ENCODE measurements at places on chromosomes 6 and 20.

DNA sequence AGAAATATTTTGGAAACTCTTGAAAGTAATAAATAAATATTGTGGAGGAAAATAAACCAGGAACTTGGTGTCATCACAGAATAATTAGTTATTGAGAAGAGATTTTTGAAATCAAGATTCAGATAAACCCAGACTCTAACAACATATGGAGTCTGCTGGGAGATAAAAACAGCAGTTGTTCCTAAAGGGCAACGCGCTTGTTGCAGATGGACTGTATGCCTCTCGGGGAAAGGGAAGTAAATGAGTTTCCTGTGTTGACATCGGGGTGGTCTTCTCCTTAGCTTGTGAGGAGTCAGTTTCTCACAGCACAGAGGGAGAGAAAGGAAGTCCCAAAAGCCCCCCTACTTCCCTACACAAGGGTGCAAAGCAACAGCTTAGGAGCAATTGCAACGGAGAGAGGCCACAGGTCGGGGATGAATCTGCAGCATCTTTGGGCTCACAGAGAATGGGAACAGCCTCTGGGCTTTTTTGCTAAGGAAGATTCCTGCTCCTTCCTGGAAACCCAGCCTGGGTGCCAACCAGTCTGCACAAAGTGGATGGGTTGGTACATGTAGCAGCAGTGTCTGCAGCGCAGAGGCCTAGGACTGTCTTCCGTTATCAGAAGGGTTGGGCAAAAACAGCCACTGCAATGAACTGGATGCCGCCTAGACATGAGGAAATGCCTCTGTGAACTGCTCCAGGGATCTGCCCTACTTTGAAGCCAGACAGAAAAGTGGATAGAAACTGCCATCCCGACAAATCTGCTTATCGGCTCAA is 603.0 kb upstream of the NRSN1 start:
- no peak for DNase-seq

DNA sequence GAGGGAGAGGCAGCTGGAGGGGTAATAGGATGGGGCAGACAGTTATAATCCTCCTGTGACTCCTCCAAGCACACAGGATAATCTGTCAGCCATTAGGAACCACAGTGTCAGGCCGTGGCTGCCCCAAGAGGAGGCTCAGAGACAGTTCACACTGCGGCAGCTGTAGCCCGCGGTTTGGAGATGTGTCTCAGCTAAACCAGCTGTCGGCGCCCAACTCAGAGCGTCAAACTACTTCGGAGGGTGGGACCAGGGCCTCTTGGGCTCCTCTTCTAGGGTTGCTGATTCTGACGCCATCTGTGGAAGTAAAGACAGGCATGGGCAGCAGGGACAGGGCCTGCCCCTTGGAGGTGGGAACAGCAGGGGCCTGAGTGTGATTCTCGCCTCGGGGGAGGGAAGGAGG is 309.8 kb downstream of the CDC5L start:
- no peak for DNase-seq

DNA sequence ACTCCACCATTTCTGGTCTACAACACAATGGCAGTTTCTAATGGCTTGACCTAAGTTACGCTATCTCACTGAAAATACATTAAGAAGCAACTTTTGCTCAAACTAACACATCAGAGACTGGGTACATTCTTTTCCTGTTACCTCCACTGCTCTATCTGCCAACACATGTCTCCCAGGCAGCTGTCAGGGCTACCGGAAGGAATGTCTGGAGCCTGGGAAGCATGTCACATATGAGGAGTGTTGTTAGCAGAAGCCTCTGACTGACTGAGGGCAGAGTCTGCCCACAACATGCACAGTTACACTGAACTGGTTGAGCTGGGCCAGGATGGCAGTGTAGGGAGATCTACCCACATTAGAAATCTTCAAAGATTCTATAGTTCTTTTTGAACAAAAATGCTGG is 264.5 kb downstream of the KIF16B start:
- DNase-seq, result no peak

DNA sequence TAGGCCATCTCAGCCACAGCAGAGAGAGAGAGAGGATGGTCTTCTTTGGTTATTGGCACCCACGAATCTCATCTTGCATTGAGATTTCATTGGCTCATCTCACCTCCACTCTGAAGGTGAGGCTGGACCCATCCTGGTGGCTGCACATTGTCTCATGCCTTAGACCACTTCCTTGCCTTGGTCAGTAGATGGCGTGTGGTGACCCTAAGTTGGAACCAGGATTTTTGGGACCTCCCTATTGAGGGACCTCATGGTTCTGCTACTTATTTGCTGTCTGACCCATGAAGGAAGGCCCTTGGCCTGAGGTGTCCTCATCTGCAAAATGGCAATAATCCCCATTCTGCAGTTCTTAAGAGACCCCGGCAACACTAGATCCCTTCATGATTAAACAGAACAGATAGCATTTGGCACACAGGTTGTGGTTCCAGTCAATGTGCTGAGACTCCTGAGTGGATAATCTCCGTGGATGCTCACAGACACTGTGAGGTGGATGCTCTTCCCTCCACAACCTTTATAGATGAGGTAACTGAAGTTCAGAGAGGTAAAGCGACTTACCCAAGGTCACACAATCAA is 21.5 kb upstream of the AAR2 start:
- DNase-seq, result no peak

DNA sequence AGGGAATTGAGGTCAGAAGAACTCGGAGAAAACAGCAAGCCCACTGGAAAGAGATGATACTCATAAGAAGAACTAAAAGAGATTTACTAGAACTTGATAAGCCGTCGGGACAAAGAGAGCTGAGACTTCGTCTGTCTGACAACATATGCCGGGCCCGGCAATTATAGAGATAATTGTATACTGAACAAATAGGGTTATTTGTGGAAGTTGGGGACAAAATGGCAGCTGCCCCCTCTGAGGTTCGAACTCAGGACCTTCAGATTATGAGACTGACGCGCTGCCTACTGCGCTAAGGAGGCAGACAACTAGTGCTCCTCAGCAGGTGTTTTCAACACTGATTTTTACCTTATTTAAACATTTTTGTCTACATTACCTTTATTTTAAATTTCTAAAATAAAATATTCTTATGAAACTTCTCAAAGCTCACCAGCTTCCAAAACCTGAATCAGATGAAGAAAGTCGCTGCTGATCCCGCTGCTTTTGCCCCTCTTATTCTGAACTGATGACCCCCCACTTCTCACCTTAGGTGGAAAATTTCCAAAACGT is 29.3 kb upstream of the TRIM27 start:
- peak; percentile 58 for DNase-seq

DNA sequence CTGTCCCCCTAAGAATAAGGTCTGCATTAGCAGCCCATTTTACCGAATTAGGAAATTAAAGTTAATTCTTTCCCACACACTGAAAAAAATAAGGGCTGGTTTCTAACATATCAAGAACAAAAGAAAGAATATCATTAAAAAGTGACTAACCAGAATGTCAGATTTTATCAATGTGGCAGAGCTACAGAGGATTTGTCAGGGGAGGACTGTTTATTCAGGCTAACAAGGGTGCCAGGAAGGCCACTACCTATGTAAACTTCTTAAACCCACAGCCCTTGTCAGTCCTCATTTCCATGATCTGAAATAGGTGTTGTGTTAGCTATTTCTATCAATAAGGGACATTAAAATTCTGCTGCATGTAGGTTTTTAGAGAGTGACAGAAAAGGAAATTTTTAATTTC is 76.4 kb downstream of the BACH2 start:
- no peak for DNase-seq

GRCh38 chr6:113695516-113695915 is 161.6 kb upstream of the MARCKS start:
- DNase-seq, result no peak

DNA sequence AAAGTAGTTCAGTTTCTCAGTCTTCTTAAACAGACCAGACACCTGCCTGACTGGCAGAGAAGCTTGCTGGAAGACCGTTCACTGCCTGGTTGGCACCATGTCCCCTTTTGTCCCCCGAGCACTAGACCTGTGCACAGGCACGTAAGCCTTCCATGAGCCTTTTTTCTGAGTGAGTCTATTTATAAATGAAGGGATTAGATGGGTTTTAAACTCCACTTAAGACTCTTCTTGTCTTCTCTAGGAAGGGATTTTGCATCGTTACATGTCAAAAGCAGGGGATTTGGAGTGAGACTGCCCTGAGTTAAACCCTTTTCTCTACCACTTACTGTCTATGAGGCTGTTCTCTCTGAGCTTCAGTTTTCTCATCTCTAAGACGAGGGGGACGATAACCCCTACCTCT is 37.6 kb downstream of the STK35 start:
- DNase-seq, result no peak

DNA sequence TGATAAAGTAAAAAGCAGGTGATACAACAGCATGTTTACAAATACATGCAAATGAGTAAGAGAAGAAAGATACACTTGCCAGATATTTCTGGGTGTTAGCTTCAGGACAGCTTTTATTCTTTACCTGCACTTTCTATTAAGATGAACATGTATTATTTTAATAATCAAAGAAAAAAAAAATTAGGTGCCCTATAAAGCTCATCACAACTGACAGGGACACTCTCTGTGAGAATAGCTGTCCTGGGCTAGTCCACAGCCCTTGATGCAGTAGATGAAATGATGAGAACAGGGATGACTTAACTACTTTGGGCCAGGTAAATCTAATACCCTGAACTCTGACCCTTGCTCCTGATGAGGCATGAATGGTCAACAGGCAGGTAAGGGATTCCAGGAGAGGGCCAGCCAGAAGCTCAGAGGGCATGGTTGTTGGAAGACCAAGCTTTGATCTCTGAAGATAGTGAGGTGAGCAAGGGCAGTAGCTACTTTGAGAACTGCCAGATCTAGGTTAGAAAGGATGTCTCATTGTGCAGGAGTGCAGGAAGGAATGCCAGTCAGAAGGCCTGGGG is 15.6 kb downstream of the NSFL1C start:
- no peak for DNase-seq

DNA sequence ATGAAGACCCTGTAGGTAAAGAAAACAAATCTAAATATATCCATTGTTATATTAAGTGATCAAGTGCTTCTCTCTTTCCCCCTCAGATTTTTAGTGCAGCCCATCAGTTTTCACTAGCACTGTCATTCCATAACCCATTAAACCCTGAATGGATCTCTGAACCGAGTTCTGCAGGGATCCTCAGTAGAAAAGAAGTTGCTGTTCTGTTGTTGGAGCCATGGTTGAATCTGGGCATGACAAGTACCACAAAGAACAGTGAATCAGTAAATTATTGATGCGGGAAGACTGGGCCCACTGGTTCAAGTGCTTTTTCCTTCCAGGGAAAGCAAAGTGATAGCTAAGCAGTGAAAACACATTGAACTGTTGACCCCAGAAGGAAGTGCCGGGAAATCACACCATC is 60.4 kb downstream of the LAMP5 start:
- no peak for DNase-seq

GRCh38 chr6:90256698-90257485 is 39.8 kb downstream of the BACH2 start:
- DNase-seq, result no peak

DNA sequence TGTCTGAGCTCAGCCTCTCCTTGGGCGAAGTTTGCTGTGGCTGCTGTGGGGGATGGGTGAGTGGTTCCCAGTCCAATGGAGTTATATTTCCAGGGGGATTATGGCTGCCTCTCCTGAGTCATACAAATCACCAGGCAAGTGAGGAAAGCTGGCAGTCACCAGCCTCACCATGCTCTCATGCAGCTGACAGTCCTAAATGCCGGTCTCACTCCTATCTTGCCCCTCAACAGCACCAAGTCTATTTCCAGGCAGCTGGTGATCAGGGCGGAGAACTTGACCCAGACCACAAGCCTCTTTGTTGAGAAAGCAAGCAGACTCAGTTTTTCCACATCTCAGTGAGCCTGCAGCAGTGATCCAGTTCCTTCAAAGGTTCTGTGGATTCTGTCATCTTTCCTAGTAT is 98.9 kb downstream of the TBC1D32 start:
- DNase-seq, result no peak

- no peak for DNase-seq
Measured at GRCh38 chr6:34051331-34051919, 94.5 kb downstream of the GRM4 start.

GRCh38 chr6:129032602-129033001 is 149.7 kb downstream of the LAMA2 start:
- no peak for DNase-seq

DNA sequence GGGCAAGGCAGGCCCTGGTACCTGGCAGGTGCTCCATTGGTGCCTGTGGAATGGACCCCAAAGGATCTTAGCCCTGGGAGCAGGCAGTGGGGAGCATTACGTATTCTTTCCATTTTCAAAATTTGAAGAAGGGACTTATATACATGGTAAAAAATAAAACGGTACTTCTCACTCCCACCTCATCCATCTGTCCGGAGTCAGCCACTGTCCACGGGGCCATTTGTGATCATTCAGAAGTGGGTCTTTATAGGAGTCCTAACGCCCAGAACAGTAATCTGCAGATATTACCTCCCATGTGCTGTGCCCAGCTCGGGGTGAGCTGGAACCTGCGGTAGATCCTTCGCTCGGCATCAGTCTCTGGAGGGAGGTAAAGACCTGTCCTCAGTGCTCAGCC is 110.4 kb downstream of the SYCP2 start:
- DNase-seq, result no peak

DNA sequence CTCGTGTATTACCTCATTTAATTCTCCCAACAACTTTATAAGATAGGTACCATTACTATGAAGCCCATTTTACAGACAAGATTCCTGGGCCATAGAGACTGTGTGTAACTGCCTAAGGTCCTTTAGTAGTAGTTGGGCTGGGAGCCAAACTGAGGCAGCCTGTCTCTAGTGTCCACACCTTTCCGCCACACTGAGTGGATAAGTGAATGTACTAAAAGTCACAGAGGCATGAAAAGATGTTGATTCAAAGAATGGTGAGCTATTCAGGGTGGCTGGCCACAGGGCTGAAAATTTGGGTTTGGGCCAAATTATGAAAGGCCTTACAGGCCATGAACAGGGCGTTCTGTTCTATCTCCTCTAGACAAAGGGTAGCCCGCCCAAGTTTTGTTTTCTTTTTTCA is 11.0 kb downstream of the CD24 start:
- no peak for DNase-seq

- no peak for DNase-seq
Measured at GRCh38 chr20:15913391-15914025, 659.7 kb downstream of the KIF16B start.

- DNase-seq, result no peak
Measured at GRCh38 chr6:20916086-20916485, 381.8 kb downstream of the CDKAL1 start.

GRCh38 chr6:35496036-35496840 is 641 bp downstream of the TEAD3 start:
- DNase-seq, result no peak

GRCh38 chr6:47650553-47651432 is 47.6 kb upstream of the ADGRF4 start:
- no peak for DNase-seq

- no peak for DNase-seq
Measured at GRCh38 chr20:64188091-64188490, 23.8 kb downstream of the MYT1 start.

Data from left lobe of liver (tissue), 2 donors.